ENCODE measurements at places on chromosomes 5 and 9.

DNA sequence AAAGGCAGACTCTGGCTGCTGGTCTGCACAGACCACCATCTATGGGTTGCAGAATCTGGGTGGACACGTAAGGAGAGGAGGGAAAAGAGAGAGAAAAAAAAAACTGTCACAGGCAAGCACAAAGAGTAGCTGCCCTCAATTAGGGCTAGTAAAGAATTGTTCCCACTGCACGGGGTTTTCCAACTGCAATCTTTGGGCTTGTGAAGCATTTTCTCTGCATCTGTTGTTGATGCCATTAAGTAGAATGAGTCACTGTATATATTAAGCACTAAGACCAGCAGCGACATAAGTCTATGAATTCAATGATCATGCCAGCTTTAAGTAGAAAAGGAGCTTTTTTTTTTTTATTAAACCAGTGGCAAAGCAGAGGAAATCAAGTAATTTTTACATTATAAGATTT lies 40.2 kb downstream of the MED10 start:
- DNase-seq, result no peak

- no peak for DNase-seq
These were observed 41.1 kb upstream of the ICE1 start for GRCh38 chr5:5381310-5381913.

- DNase-seq, result no peak
These were observed 121.1 kb upstream of the DMRT1 start for GRCh38 chr9:720239-720881.

DNA sequence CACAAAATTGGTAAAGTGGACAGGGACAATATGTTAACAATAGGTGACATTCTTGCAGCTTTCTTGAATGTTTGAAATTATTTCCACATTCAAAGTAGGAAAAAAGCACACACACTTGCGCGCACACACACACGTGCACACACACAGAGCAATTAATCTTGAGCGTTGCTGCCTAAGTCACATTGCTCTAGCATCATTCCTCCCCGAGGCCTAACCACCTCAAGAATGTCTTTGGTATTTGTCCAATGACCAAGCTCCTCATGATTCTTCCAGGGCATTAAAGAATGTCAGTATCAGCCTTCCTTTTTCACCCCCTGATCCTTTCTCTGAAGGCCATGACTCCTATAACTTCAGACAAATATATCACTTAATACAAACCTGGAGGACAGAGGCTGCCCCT lies 198.1 kb downstream of the NPR3 start:
- no peak for DNase-seq

DNA sequence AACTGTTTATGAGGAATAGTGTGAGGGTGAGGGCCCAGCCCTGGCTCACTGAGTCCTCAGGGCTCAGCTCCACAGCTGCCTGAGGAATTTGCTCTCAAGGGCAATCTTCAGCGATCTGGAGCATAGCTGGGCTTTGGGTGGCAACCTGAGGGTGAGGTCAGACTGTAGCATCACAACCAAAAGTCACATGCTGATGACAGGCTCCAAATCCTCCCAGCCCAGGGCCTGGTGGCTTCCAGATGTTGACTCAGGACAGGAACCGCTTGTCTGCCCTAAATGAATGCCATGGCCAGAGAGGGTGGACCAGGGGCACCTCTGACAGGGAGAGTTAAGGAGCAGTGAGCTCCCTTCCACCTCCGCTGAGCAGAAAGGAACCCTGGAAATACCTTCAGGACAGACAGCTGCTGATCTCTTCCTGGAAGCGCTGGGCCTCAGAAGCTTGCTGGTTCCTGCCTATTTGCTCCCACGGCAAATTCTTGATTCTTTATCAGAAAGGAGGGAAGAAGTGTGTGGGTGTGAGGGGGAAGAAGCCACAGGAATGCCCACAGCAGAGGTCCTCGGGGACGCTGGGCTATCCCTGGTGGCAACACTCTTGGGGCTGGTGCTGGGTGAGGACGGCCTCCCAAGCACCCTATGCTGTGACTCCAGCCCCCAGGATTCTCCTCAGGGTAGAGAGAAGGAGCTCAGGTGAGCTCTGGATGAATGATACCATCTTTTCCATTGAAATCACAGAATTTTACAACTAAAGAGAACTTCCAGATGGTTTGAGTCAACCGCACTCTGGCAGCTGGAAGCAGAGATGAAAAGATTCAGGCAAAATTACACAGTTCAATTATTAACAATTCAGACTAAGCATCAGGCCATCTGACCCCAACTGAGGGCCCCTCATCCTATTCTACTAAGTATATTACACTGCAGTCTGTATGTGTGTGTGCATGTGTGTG lies 13.8 kb upstream of the CTSL start:
- DNase-seq, result no peak

GRCh38 chr9:69945671-69946141 lies 97.9 kb upstream of the MAMDC2 start:
- no peak for DNase-seq
